ENCODE measurements at places on chromosomes 5 and 9.

DNA sequence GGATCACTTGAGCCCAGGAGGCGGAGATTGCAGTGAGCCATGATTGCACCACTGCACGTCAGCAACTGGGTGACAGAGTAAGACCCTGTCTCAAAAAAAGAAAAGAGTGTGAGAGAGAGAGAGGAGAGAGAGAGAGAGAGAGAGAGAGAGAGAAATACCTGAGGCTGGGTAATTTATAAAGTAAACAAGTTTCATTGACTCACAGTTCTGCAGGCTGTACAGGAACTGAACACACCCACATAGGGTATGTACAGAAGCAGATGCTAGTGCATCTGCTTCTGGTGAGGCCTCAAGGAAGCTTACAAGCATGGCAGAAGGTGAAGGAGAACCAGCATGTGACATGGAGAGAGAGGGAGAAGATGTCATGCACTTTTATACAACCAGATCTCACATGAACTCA lies 46.4 kb upstream of the CHD1 start:
- no peak for DNase-seq

- no peak for DNase-seq
Measured at GRCh38 chr5:146607659-146608332, 91.8 kb upstream of the GPR151 start.

DNA sequence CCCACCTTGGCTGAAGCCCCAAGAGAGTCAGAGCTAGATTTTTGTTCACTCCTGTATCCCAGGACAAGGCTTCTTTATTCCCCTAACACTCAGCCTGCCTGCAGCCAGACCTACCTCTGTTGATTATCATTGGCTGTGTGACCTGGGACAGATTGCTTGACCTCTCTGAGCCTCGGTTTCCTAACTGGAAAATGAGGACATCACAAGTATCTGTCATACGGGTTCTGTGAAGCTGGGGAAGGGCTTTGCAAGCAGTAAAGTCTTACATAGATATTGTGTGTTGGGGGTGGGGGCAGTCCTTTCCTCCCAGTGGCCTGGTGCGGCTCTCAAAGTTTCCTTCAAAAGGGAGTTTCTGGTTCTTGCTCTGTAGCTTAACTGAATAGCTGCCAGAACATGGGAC lies 2.5 kb upstream of the NEK6 start:
- no peak for DNase-seq

GRCh38 chr5:39520232-39520572 lies 95.4 kb upstream of the DAB2 start:
- DNase-seq = no peak

GRCh38 chr5:32953694-32954093 lies 242.6 kb downstream of the NPR3 start:
- no peak for DNase-seq
